ENCODE measurements at places on chromosomes 5 and 9.

- DNase-seq, result no peak
Measured at GRCh38 chr9:36597412-36598178, 24.9 kb downstream of the MELK start.

DNA sequence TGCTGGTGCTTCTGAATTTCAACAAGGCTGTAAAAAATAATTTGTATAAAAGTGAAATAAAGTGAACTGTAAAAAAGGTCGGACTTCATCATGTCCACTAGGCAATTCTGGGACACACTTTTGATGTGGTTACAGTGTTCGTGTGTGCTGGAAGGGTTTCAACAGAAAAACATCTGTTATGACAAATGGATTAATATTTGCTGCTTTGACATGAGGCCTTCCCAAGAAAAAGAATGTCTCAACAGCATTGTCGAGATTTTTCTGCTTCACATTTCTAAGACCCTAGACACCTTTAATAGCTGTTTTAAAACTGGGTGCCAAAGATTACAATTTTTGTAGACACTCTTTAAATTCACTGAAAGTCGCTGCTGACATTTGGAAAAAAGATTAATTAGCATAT lies 216.6 kb downstream of the SLC12A2 start:
- no peak for DNase-seq

DNA sequence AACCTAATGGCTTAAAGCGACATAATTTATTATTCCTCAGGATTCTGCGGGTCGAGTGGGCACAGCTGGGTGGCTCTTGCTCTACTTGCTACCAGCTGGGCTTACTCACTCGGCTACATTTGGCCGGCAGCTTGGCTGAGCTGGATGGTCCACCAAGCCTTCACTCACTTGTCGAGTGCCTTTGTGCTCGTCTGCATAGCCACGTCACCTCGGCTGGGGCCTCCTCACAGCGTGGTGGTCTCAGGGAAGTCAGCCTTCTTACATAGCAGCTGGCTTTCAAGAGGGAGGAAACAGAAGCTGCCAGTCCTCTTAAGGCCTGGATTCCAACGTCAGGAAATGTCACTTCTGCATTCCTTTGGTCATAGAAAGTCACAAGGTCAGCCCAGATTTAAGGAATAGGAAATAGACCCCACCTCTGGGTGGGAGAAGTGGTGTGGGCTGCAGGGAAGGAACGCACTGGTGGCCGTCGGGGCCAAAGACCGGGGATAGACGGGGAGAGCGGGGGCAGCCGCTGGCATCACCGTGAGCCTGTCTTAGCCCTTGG lies 75.1 kb upstream of the RUFY1 start:
- DNase-seq, result no peak

- DNase-seq, result no peak
Measured at GRCh38 chr9:18601026-18601425, 127.1 kb downstream of the ADAMTSL1 start.

DNA sequence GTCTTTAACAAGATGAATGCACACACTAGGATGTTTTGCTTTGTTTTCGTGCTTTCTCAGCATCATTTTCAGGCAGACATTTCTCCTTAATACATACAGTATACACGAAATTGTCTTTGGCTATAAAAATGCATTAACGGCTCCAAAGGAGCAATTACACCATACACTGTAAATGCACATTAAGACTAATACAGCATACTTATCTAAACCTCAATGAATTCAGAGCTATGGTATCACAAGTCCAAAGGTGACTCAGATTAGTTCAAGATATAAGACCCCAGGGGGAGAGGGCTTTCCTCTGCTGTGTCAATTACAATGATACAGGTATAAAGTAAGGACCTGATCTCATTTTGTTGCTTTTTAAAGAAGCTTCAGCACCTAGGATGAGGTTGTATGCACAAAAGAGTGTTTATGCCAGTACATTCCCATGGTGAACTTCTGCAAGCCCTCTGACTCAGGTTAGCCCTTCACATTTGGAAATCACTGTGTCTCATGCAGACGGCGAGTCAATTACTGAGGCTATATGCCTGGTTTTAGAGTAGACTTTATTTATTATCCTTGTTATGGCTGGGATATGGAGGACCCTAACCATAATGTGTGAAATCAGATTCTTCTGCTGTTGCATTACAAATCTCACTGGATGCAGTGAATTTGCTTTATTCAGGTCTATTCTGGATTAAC lies 233.3 kb downstream of the ZNF608 start:
- no peak for DNase-seq

DNA sequence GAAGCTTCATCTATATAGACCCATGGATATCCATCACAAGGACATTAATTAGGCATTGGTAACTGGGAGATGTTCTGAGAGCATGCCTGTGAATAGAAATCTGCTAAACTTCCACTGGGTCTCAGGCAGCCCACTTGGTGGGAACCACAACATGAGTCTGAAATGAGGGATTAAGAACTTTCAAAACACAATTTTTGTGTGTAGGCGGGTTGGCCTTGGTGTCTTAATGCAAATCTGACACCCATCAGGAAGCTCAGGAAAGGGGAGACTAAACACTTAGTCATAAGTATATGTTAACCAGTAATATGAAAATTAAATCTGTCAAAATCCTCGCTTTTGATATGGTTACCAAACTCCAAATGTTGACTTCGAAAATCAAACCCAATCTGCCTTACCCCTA lies 113.2 kb downstream of the FANCC start:
- no peak for DNase-seq
